Activated CD4-positive, alpha-beta T cell treated with anti-CD3 and anti-CD28 coated beads, Interleukin-2, amount 50 U/mL, for 16 hours (primary cell): ENCODE measurements at places on chromosomes 5 and 9.
A peak's percentile ranks its signal among the peaks of the same experiment; 100 is the strongest.

DNA sequence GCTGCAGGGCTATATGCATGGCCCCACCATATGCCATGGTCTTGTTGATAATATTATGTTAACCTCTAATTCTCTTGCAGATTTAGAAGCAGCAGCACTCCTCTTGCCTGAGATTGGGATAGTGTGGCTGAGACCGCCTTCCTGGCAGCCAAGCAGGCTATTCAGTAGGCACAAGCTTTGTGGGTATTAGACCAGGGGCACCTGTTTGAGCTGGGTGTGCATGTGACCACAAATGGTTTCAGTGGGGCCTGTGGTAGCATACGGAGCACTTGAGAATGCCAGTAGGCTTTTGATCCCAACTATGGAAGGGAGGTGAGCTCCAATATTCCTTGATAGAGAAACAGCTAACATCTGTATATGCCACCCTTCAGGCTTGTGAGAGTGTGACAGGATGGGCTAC lies 625.1 kb upstream of the NUDT12 start:
- no peak for DNase-seq

GRCh38 chr5:1494780-1495524 lies 28.8 kb downstream of the LPCAT1 start:
- DNase-seq = peak; percentile 21

DNA sequence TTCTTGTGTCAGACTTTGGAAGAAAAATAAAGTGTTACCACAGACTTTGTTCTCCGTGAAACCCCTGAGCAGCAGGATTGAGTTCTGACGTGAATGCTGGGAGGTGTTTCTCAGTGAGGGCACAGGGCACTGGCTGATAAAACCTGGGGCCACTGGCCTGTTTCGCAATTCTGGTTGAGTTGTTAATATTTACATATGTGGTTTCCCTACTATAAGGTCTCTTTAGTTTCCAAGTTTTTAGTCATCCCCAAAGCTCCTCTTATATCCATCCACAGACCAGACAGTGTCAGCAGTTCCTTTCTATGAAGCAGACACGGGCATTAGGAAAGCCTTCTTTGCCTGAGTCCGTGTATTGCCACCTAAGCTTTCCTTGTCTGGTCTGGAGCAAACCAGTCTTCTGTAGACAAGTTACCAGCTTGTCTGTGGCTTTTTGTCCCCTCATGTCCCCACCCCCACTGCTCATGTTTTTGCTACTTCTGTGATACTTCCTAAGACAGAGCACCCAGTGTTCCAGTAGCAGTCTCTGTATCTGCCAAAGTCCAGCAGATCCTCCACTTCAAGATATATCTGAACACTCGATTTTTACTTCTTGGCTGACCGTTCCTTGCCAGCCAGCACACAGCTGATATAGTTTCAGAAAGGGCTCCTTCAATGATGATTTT lies 42.0 kb downstream of the ACO1 start:
- DNase-seq = no peak

DNA sequence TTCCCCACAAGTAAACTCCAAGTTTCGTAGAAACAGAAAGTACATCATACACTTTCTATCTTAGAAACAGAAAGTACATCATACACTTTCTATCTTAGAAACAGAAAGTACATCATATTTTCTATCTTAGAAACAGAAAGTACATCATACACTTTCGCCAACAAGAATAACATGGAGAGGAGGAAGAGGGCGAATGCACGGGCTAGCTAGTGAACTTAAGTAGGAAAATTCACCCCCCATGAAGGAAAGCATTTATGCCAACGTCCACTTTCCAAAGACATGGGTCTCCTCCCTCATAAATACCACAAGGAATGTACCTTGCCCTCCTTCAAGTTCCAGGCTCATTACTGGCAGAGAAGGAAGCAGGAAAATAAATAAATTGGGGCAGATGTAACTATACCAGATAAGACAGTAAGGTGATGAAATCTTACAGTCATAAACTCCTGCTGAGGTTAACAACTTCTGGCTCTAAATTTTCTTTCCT lies 64.7 kb downstream of the FRMD3 start:
- DNase-seq = peak; percentile 19

DNA sequence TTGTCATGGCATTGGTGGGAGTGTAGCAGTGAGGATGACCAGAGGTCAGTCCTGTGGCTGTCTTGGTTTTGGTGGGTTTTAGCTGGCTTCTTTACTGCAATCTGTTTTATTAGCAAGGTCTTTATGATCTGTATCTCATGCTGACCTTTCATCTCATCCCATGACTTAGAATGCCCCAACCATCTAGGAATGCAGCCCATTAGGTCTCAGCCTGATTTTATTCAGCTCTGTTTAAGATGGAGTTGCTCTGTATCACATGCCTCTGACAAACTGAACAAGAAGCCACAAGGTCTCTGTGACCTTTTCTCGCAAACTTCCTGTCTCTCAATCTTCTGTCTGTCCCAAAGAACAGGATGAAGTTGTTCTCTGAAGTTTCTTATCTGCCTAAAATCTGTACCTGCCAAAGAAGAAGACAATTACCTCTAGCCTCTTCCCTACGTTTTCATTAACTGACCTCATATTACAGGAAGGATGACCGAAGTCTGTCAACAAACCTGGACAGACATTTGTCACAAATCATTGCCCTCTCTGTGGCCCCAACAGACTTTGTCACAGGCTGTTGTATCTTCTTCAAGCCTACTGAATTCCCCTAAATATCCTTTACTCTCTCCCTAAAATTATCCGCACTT lies 284.2 kb upstream of the SEMA6A start:
- no peak for DNase-seq

- no peak for DNase-seq
Observed at GRCh38 chr5:178230879-178231538, 1.6 kb downstream of the PHYKPL start.

- no peak for DNase-seq
Observed at GRCh38 chr5:3220201-3220600, 375.4 kb upstream of the IRX1 start.

DNA sequence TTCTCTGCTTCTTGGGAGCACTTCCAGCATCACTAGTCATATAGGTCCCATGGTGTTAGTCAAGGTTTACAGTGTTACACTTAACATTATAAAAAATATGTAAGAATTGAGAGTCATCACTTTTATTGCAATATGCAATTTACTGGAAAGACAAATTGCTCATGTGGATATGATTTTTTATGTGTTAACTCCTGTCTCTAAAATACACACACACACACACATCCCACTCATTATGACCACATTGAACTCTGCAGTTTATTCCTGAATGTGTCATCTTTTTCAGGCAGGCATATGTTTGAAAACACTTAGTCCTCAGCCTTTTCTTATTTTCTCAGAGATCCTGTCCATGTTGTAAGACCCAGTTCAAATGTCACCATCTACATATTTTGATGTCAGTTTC lies 148.5 kb upstream of the MRPS30 start:
- DNase-seq = no peak

DNA sequence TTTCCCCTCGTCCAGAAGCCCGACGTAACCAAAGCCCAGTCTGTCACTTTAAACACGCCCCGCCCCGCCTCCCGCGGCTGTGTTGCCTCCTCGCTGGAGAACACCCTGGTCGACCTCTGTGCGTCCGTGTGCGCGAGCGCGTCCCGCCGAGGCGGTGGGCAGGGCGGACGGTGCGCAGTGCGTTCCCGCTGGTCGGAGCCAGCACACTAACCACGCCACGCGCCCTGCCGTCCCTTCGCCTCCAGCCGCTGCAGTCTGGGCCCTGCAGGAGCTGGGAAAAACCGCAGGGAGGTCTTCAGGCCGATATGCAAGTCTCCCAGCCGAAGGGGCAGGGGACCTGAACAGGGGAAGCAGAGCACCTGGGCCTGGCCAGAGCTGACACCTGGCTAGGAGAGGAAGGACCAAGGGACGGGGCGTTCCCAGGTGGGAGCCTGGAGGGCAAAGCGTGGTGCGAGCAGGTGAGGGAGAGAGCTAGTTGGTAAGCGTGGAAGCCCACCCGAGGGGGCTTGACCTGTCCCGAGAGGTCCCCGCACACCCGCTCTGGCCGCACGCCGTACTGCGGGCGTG lies 1.3 kb upstream of the PHPT1 start:
- DNase-seq = peak; percentile 89

GRCh38 chr5:174717826-174718455 lies 6.4 kb upstream of the MSX2 start:
- DNase-seq = no peak

DNA sequence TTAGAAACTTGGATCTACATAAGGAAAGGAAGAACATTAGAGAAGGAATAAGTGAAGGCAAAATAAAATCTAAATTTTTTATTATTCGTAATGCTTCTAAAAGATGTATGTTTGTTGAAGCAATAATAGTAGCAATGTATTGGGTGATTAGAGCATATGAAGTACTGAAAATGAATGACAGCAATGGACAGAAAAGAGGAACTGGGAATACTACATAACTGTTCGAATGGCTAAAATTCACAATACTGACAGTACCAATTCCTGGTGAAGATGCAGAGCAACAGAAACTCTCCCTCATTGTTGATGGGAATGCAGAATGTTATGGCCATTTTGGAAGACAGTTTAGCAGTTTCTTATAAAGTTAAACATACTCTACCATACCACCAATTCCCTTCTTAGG lies 177.3 kb upstream of the SPEF2 start:
- DNase-seq = no peak

DNA sequence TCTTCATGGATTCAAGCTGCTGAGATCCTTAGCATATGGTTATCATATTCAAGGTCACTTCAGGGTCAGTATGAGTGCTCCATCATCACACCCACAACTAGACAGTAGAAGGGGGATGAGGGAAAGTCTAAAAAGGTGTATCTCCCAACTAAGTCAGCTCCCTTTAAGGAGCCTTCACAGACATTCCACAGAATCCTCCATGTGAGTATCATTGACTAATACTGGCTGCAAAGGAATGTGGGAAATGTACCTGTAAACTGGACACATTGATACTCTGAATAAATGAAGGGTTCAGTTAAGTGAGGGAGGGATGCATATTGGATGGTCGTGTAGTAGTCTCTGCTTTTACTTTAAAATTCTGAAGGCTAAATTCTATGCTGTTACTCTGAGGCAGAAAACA lies 330.7 kb downstream of the LRRC70 start:
- DNase-seq = no peak

GRCh38 chr9:121499427-121500164 lies at the start of gene GGTA1:
Gene GGTA1, minus strand, starts transcription at chr9:121499844. Its CDS starts 31,922 bp downstream, at chr9:121467922.
- no peak for DNase-seq

- DNase-seq = no peak
Observed at GRCh38 chr9:1639166-1639565, 376.0 kb upstream of the SMARCA2 start.

GRCh38 chr9:72327631-72328030 lies 37.4 kb downstream of the ZFAND5 start:
- DNase-seq = no peak

DNA sequence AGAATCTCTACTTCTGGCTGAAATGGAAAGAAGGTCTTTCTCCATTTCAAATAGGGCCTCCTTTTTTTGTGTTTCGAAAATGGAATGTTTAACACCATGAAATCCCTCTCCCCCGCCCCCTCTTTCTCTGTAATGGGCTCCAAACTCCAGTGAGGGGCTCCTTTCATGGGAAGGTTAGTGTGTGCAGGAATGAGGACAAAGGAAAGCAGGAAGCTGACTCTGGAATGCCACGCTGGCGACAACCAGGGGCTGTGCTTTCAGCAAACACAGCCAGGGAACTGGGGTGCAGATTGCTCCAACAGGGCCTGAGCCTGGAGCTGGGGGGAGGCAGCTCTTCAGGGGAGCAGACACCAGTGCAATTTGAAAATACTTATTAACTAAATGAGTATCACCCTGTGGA lies 82.8 kb downstream of the CRB2 start:
- no peak for DNase-seq

DNA sequence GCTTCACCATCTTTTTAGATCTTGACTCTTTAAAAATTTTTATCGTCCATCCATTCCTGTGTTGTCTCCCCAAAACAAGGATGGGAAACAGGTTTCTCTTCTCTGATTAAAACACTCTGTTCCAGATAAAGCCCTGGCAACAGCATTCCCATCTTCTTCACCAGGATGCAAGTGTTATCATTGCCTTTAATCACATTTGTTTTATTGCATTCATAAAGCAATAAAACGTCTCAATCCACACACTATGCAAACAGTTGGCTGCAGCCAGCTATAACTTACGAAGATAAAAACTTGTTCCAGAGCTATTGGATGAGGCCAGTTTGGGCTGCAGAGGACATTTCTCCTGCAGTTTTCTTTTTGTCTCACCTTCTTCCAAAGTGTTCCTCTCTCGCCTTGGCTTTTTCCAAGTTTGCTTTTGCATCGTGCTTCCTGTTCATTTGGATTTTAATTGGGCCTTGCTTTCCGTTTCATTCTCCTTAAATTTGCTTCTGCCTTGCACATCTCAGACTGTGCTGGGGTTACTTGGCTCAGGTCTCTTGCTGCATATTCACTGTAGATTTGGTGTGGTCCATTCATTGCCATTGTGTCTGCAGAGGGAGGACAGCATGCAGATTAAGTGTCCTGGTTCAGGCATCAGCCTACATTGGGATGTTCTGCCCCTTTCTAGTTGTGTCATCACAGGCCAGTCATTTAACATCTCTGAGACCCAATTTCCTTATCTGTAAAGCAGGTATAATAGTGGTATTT lies 136.5 kb upstream of the LIFR start:
- no peak for DNase-seq

GRCh38 chr9:111728617-111729366 lies 65.9 kb downstream of the SHOC1 start:
- no peak for DNase-seq

- DNase-seq = no peak
Observed at GRCh38 chr5:60754495-60754894, 54.5 kb upstream of the DEPDC1B start.

DNA sequence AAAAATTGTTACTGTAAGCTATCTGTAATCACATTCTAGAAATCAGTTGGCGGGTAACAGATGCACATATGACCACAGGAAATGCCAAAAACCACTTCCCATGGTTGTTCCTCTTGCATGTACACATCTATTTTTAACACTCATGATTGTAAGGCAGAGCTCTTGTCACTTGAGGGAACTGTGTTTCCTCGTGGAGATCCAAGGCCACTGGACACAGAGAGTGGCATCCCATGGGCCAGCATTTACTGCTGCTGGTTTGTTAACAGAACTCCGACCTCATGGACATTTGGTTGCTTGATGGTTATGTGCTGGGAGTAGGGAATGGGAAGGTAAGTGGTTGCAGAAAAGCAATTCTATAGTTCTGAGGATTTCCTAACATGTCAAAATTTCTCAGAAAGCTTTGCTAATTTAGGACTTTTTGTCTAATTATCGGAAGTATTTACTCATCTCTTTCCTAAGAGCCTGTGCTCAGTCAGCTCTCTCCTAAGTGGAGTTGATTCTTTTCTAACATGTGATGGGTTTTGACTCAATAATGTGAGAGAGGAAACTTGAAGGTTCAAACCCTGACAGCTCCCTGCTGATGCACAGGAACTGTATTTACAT lies 202.0 kb upstream of the NR3C1 start:
- peak; percentile 90 for DNase-seq

DNA sequence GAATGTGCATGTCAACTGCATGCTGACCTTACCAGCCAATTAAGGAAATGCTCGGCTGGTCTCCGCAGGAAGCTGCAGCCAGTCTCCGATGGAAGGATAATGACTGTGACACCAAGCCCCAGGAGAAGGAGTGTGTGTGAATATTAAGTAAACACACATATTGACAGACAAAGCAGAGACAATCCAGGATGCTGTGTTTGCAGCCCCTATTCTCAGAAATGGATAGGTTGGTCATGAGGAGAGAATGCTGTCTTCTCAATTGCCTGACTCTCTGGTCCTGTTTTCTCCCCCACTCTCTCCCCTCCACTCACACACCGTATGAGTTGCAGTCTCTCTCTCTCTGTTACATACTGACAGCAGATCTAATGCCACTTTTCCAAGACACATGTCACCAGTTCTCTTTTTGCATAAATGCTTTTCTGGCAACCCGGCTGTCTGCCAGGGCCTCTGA lies 85.7 kb downstream of the EPB41L4A start:
- no peak for DNase-seq
